ENCODE measurements at places on chromosomes 6 and 20.

DNA sequence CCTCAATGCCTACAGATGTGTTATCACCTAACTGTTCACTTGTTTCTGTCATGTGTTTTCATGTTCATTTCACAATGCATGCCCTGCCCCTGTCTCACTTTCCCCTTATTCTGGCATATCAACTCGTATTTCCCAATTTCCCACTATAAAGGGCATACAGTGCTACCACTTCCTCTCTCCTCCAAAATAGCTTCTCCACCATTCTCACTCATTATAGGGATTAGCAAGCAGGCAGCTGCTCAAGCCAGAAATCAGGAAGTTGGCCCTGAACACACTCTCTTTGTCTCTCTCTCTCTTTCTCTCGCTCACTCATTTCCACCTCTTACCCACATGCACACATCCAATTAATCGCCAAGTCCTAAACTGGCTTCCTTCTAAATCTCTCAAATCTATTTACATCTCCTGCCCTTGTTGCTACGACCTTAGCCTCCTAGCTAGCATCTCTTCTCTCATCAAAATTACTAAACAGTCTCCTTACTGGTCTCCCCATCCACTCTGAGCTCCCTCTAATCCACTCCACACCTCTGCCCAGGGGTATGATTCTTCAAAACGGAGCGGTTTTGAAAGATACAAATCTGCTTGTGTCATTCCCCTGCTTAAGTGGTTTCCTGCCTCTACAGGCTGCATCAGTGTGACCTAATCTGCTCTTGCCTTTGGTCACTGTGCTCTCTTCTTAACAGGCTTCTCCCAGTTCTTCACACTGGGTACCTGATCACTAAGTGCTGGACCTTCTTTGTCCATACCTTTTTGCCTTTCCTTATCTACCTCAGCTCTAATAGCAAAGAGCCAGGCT is 196.2 kb downstream of the BTBD9 start:
- no peak for DNase-seq

DNA sequence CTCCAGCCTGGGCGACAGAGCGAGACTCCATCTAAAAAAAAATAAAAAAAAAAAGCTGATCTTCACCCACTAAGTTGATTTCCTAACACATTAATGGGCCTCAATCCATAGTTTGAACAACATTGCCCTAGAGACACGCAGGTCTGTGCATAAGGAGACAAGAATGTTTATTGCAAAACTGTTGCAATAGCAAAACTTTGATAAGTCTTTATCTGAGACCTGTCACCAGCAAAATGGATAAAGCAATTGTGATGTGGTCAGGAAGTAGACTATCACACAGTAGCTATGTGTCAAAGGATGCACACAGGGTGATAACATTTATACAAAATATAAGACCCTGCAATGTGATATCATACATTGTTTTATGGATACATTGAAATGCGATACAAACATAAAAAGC is 4.2 kb upstream of the ITPR3 start:
- DNase-seq = no peak

GRCh38 chr20:38915355-38915754 is 10.9 kb upstream of the FAM83D start:
- DNase-seq = no peak

DNA sequence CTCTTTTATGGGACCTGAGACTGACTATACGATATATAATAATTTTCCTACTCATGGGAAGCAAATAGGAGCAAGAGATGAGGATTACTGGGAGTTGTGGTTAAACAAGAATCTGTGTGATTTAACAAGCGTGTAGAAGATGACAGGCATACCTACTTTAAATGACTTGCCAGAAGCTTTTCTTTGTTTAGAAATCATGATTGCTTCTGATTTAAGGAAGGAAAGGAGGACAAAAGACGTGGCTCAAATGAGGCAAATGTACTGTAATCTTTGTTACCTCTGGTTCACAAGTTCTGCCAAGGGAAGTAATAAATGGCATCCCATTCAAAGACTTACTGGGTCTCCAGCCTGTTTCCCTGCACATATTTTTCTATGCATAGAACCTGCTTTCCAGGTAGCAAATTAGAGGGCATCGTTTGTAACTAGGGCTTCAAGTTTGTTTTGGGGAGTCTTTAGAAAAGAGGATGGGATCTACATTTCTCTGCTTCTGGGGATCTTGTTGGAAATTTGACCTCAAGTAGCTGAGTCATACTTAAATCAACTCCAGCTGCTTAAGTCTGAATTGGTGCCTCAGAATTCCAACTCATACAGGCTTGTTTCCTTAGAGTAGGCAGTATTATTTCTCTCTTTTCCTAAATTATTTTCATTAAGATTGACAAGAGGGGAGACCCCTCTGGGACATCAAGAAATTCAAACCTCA is 2.9 kb upstream of the TRMT11 start:
- no peak for DNase-seq

DNA sequence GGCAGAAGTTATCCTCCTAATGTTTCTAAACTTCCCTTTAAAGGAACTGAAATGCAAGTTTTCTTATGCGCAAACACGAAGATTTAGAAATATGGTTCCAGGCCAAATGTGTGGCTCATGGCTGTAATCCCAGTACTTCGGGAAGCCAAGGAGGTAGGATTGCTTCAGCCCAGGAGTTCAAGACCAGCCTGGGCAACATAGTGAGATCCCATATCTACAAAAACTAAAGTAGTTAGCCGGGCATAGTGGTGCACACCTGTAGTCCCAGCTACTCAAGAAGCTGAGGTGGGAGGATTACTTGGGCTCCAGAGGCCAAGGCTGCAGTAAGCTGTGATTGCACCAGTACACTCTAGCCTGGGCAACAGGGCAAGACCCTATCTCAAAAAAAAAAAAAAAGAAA is 95.8 kb upstream of the SCAF8 start:
- no peak for DNase-seq

DNA sequence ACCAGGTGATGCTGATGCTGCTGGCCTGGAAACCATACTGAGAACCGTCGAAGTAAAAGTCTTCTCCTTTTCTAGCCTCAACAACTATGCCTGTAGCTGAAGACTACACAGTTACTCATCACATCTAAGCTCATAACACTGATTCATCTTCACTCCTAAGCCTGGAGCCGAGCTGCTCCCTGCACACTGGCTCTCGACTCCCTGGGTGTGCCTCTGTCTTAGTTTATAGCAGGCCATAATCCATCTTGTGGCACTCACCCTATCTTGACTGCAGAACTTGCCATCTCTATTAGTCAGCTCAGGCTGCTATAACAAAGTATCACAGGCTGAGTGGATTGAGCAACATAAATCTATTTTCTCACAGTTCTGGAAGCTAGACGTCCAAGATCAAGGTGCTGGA is 191.0 kb downstream of the UNC5CL start:
- no peak for DNase-seq

DNA sequence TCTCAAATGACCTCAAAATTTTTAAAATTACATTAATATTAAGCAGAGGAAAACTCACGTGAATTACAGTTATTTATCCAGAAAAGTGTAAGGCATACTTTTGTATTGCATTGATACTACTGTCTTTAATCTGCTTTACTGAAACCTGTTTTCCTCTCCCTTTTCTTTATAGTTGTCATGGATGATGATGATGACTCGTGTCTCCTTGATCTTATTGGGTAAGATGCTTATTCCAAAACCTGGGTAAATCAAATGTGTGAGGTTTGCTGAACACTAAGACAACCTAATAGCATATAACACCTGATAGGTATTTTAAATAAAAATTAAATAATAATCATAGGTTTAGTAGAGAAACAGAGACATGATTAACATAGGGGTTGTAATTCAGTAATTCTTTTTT is 40.0 kb downstream of the BICRAL start:
- no peak for DNase-seq

GRCh38 chr6:139364302-139364981 is 10.0 kb downstream of the CITED2 start:
- no peak for DNase-seq

DNA sequence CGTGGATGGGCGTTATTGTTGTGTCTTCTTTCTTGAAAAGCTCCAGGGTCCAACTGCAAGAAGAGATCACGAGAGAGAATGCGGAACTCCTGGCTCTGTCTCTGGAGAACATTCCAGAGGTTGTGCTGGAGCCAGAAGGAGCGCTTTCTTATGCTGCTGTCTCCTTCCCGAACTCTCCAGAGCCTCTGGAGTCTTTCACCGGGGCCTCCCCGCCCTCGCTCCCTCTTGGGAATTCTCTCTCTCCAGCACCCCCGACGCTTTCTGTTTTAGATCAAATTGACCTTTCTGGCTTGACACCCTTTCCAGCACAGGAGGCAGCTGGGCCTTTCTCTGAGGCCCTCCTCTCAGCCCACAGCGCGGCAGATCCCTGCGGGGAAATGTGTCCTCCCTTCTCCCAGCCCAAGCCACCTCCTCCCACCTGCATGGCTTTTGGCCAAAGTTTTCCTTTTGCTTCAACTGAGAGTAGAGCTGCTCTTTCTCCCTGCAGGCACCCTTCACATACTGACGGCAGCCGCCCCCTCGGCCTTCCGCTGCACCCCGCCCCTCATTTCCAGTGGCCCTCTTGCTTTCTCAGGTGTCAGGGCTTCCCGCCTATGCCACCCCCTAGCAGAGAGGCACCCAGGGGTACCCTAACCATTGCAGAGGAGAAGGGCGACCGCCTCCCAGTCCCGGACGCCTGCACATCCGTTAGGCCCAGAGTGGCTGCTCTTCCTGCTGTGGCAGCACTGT is 6.6 kb upstream of the CCR6 start:
- DNase-seq = no peak

DNA sequence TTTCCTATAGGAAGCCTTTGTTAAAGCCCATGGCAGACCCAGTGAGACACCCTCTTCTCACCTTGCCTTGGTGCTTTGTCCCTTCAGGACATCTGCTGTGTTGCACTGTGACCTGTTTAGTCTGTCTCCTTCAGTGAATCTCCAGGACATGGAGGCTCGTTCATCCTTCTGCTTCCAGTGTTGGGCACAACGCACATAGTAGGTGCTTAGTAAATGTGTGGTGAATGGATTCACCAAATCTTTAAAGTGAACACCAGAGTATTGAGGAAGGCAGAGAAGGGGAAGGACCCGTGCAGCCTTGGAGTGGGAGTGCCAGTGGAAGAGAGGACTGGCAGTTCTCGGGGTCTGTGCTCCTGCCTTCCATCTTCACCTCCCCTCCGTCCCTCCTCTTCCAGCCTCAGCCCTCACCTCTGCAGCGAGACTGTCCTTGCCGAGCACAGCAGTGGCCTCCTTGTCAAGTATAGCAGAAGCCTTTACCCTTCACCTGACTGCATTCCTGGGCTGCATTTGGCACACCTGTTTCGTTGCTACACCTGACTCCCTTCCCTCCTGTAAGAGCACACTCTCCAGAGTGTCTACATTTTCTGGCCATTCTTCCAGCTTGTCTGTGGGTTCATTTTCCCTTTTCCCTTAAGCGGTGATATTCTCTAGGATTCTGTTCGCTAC is 49.2 kb downstream of the ARID1B start:
- DNase-seq = no peak

GRCh38 chr6:73566954-73567591 is 46.2 kb upstream of the EEF1A1 start:
- no peak for DNase-seq

GRCh38 chr6:38415231-38416005 is 224.3 kb downstream of the BTBD9 start:
- DNase-seq = no peak

GRCh38 chr6:110067837-110068591 is 89.9 kb downstream of the GPR6 start:
- DNase-seq = no peak

DNA sequence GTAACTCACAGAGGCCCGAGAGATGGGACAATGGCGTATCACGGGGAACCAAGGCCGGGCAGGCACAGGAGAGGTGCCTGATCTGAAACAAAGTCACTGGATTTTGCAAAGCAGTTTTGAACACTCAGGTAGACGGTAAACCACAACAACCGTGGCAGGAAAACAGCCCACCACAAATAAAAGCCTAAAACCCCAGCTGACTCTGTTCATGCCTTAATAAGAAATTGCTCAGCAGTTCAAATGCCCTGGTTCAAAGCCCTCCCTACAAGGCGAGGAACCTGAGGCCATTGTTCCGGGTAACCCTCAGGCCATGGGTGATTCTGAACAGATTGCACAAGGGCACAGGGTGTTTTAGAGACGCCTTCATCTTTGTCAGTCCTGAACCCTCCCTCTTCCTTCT is 114.2 kb downstream of the MAP3K7 start:
- DNase-seq = no peak

GRCh38 chr6:28337121-28337520 is 1.2 kb upstream of the ZSCAN31 start:
- no peak for DNase-seq

DNA sequence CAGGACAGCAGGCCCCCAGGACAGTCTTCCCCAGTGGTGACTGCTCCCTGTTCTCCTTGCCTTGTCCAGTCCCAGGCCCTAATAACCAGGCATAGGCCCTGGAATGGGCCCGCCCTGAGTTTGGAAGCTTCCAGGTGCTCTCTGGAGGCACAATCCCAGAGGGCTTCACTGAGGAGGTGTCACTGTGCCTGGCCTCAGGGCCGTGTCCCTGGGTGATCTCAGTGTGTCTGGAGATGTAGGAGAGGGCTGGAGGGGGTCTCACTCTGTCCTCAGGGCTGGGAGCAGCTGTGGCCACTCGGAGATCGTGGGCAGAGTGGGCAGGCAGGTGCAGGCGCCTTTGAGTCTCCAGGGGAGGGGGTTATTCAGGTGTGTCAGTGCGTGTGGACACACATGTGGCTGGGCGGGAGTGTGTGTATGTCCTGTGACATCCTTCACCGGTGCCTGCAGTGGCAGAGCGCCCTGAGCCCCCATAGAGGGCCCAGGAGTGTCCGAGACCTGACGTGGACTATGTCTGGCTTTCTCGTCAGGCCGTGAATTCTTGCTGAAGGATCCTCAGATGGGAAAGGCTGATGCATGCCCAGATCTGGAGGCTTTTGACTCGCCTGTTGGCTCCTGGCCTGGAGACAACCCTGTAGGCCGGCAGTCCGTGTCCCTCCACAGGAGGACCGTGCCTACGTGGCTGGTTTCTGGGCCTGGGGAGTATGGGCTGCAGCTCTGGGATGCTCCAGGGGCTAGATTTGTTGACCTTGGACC is 5.5 kb upstream of the NPBWR2 start:
- DNase-seq = no peak

- no peak for DNase-seq
These were observed 45.9 kb downstream of the CD164 start for GRCh38 chr6:109336221-109336961.

DNA sequence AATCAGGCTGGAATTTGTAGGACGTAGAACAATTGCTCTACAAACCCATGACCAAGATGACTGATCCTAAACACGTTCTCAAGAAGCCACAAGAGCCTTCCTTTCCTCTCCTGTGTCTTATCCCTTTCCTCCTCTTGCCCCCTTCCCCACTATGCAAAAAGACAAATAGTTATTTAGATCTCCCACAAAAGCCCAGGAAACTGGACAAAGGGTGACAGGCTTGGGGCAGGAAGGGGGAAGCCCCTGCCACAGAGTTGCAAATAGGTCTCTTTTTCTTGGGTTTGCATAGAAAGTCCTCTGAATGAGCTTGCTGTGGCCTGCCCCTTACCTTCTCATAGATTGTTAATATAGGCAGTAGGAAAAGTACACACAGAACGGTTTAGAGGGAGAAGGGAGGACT is 377.1 kb upstream of the BTBD3 start:
- DNase-seq = no peak

DNA sequence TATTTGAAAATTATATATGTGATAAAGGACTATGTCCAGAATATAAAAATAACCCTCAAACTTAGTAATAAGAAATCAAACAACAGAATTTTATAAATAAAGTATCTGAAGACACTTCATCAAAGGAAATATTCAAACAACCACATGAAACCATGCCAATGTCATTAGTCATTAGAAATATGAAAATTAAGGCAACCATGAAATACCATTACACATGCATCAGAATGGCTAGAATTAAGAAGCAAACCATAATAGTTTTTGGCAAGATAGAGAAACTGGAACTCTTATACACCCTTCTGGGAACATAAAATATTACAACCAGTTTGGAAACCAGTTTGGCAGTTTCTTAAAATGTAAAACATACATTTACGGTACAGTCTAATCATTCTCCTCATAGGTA is 137.2 kb upstream of the ADGRB3 start:
- no peak for DNase-seq
